ENCODE measurements at places on chromosomes 6 and 20.

- no peak for DNase-seq
Measured at GRCh38 chr6:164967102-164967501, 342.3 kb downstream of the C6orf118 start.

GRCh38 chr6:148459238-148459637, 116.6 kb downstream of the SASH1 start:
- no peak for DNase-seq

DNA sequence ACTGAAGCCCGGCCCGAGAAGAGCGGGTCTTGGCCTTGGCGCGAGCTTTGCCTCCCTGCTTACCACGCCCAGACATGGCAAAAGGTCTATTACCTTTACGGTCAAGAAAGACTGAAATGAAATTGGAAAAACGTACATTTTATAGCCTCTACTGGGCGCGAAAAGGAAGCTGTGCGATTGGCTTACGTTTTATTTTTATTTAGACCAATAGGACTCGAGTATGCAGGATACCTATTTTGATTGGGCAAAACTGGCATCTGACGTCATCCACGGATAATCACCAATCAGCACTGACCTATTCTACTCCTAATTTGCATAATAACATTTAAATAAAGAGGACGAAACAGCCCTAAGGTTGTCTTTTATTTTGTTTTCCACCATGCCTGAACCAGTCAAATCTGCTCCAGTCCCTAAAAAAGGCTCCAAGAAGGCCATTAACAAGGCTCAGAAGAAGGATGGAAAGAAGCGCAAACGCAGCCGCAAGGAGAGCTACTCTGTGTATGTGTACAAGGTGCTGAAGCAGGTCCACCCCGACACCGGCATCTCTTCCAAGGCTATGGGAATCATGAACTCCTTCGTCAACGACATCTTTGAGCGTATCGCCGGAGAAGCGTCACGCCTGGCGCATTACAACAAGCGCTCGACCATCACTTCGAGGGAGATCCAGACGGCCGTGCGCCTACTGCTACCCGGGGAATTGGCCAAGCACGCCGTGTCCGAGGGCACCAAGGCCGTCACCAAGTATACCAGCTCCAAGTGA, 97.4 kb downstream of the OR2B2 start:
- DNase-seq = peak; percentile 98

DNA sequence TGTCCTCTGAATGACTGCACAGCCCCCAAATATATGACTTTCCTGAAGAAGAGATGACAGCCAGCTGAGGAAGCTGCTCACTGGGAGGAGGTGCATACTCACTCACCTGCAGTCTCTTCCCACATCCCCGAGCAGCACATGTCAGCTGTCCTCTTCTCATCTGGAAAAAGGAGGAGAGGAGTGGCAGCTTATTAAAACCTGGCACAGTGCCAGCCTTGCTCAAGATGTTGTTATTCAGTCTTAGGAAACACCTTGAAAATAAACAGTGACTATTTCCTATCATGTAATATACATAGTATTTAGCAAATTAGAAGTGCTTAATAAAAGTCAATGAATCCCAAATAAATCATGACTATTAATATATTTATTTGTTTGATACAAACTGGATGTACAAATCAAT, 232.9 kb downstream of the EPM2A start:
- DNase-seq = peak; percentile 15

GRCh38 chr6:4904461-4905025, 99.3 kb downstream of the RPP40 start:
- DNase-seq = no peak

DNA sequence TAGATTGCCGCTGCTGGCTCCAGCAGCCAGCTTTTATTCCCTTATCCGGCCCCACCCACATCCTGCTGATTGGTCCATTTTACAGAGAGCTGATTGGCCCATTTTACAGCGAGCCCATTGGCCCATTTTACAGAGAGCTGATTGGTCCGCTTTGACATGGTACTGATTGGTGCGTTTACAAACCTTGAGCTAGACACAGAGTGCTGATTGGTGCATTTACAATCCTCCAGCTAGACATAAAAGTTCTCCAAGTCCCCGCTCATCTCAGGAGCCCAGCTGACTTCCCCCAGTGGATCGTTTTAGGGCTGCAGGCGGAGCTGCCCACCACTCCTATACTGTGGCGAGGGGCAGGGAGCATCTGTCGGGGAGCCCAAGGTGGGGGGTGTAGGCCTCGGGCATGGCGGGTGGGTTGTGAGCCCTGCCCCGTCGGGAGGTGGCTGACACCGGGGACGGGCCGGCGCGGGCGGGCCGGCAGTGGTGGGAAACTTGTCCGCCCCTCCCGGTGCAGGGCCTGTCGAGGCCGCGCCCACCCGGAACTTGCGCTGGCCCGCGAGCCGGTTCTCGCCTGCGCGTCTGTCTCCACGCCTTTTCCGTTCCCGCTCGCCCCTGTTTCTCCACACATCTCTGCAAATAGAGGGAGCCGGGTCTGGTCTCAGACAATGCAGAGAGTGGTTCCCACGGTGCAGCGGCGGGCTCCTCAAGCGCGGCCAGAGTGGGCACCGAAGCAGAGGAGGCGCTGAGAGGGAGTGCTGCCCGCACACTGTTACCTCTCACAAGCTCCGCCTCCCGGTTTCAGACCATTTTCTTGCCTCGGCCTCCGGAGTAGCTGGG, 86.1 kb upstream of the STMND1 start:
- peak; percentile 55 for DNase-seq

DNA sequence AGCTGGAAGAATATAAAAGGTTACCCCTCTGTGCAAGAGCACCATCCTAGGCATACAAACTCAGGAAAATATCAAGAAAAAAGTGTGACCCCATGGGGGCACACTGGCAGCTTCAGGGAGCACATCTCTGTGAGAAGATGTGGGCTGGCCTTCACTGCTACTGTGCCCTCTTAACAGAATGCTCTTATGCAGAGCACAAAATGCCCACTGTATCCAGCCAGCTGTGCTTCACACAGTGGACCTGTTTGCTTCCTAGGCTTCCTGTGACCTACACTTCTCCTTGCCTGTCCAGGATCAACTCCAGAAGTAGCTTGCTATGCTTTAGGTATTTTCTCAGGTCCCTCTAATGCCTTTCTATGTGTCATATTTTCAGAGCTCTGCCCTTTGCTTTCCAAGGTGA, 380.2 kb upstream of the MMS22L start:
- no peak for DNase-seq

- DNase-seq = no peak
Measured at GRCh38 chr6:129875610-129876520, 14.8 kb upstream of the TMEM244 start.

DNA sequence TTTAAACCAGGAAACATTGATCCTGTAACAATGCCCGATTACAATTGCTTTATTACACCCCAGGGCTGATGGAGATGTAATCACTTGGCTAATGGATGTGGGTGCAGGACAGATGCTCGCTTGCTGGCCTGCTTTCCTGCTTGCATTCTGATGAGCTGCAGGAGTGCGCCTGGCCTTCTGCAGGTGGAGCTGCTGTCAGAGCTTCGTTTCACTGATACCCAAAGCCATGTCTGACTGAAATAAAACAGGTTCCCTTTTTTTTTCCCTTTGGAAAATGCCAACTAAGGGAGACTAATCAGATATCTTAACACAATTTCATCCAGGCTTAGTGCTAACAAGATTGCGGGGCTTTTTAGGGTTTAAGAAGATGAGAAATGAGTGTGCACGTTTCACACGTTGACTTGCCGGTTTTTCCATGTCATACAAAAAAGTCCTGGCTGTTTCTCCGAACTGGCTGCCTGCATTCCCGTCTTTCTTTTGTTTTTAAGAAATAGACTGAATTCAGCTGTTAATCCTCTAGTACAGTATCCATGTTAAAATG, 60.7 kb downstream of the VAPB start:
- DNase-seq = no peak

GRCh38 chr6:161308075-161308655, 34.3 kb upstream of the AGPAT4 start:
- no peak for DNase-seq

DNA sequence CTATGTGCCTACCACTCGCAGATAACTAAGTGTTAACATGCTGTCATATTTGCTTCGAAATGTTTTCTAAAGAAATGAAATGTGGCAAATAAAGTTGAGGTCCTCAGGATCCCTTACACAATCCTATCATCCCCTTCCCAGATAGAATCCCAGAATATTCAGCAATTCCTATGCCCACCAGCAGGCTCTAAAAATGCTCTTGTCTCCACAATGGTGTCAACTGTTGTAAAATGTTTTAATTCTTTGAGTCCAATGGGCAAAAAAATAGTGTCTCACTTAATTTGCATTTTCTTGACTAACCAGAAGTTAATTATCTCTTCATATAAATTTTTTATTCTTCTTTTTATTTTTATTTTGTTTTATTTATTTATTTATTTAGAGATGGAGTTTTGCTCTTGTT, 103.9 kb upstream of the MAP7 start:
- no peak for DNase-seq

DNA sequence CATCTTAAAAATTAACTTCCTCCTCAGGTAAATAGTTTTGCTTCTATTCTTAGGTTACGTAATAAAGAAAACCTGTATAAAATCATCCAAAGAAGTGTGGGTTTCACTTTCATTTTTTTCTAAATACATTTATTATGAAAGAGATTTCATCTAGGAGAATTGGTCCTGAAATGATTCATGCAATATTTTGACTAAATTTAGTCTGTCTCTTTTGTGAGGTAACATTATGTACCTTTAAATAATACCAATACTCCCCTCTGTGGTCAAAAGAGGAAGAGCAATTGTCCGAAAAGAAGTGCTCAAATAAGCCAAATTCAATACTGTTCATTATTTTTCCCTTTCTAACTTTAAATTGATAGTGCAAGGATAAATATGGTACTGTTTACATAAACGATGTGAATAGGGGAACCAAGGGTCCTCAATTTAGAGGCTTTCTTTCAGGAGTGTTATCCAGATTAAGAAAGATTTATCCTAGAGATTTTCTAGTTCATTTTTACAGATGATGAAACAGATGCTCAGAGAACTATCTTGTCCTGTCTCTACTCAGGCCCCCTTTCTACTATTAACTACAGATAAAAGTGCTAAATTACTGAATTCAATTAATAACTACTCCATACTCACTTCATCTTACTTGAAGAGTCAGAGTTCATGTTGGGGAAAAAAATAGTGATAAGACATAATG, 26.2 kb downstream of the CYP39A1 start:
- peak; percentile 71 for DNase-seq

GRCh38 chr6:29487131-29487530, 625 bp downstream of the MAS1L start:
- DNase-seq = no peak

- no peak for DNase-seq
Measured at GRCh38 chr6:152063170-152063921, 255.9 kb downstream of the ESR1 start.

DNA sequence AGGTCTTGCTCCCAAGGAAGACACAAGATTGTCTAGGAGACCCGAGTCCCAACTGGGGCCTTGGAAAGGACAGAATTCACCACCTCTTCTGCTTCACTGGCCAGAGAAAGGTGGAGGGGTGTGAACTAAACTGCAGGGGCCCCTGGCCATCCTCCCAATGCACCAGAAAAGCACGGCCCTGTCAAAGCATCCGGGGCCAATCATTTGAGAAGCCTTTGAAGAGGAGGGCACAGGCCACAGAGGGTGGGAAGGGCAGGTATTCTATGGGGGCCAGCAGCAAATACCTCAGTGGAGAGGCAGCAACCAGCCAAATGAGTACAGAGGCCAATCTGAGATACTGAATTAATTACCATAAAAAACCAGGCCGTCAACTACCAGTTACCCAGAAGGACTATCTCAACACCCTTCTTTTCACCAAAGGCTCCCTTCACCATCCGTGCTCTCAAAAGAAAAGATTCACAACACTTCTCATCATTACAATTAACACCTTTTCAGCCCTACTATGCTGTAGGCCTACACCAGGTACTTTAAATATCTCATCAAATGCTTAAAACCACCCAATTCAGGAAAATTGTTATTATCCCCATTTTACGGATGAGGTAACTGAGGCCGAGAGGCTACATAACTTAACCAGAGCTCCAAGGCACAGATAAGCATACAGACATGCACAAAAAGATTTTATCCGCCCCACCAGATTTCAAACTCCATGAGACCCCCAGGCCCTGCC, 50.7 kb downstream of the TRERF1 start:
- no peak for DNase-seq

DNA sequence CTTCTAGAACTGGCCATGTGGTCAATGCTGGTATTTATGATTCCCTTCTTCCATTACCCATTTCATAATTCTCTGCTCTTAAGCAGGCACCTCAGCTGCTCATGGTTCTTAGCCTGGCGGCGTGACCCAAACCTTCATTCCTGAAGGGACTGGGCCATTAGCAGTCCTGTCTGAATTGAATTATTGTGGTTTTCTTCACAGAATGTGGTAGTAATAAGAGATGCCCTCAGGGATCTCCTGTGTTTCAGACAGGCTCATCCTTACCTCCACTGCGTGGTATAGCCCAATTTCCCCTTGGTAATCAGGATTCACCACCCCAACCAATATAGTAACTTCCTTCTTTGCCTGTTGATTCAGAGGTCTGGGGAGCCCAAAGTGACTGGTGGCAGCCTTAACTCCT, 37.6 kb downstream of the PKIB start:
- DNase-seq = no peak

DNA sequence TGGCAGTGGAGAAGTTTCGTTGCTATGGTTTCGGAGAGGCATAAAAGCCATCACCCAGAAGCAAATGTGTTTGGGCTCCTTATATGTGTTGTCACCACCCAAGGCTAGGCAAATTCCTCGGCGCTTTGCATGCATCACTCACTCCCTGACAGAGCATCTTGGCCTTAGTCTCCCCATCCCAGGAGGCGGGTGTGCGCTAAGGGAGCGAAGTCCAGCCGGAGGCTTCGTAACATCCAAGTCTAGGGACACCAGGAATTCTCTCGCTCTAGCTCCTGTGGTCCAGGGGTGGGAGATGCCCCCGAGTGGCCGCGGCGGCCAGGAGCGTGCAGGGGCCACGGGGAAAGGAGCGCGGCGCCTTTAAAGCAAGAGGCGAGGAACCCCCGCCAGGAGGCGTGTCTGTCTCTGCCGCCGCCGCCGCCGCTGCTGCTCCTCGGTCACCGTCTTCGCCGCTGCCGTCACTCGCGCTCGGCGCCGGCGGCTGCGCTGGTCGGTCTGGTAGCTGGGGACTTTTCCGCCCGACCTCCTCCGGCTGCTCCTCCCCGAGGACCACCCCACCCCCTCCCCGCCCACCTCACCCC, at the start of gene GRIK2:
TSS of gene GRIK2 (plus strand) at position 458 of the 578 bp plus-strand sequence.
- no peak for DNase-seq

DNA sequence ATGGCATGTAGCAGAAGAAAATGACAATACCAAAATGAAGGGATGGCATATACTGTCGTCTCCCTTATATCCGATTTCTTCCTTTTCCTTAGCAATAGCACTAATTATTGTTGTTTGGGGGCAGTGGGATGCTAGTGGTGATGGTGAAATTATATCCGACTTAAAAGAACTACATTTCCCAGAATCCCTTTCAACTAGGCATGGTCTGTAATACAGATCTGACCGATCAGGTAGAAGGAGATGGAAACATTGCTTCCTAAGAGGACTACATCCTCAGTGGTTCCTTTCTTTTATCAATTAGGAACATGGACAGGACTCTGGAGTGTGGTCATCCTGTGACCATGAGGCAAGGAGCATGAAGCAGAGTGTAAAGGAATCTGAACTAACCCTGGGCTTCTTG, 532.6 kb downstream of the CBLN4 start:
- no peak for DNase-seq

GRCh38 chr6:95478941-95479340, 98.4 kb upstream of the MANEA start:
- no peak for DNase-seq

Measured in choroid plexus epithelial cell (primary cell).